ENCODE measurements at places on chromosomes 3 and 15. TPM values are rescaled to one million over a fixed set of nuclear protein-coding genes. Genes with fewer than 3 reads are reported as not detected.

Gene KNL1
- 65.4 TPM for total RNA-seq

Gene OGG1
- 37.7 TPM for total RNA-seq

Gene POPDC2
- total RNA-seq, result 4.8 TPM

Gene PPP1R14D
- not detected for total RNA-seq

Gene CCR2
- total RNA-seq, result 70.9 TPM

Gene IL17RC
- total RNA-seq, result 0.55 TPM

Gene SNTN
- total RNA-seq, result not detected

Gene TMCC1
- total RNA-seq, result 15.9 TPM

Gene RAD18
- 40.2 TPM for total RNA-seq

Gene LDHAL6B
- total RNA-seq, result not detected

Gene PPP2R3A
- 0.05 TPM for total RNA-seq

GRCh38 chr15:91782221-91782620 lies 71.3 kb upstream of the SLCO3A1 start:
- no peak for DNase-seq

DNA sequence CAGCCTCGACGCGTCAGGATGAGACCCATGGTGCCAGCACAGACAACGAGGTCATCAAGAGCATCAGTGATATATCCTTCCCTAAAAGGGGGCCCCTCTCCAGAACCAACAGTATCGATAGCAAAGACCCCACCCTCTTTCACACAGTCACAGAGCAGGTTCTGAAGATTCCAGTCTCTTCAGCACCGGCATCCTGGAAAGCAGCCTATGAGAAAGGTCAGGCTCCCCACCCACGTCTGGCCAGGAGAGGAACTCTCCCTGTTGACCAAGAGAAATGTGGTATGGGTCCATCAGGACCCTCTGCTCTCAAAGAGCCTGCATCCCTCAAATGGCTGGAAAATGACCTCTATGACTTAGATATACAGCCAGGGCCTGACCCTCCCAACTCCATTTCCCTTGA lies 11.6 kb downstream of the ANKRD34C start:
- no peak for DNase-seq

DNA sequence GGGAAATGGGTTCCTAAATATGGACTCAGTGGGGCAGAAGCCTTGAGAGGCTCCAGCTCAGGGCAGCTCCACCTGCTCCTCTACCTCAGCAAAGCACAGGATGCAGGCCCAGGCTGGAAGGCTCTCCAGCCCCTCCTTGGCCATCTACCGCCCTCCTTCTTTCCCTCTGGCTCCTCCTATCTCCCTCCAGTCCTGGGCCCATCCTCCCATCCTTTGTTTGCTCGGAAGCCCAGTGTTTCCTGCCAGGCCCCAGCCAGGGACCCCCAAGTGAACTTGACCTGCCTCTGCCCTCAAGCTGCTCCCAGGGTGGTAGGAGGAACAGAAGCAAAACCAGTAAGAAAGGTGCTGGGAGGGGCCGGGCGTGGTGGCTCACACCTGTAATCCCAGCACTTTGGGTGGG lies 20.1 kb downstream of the MAPKAPK3 start:
- no peak for DNase-seq

- no peak for DNase-seq
Measured at GRCh38 chr3:78183906-78184599, 1144.2 kb downstream of the ROBO2 start.

DNA sequence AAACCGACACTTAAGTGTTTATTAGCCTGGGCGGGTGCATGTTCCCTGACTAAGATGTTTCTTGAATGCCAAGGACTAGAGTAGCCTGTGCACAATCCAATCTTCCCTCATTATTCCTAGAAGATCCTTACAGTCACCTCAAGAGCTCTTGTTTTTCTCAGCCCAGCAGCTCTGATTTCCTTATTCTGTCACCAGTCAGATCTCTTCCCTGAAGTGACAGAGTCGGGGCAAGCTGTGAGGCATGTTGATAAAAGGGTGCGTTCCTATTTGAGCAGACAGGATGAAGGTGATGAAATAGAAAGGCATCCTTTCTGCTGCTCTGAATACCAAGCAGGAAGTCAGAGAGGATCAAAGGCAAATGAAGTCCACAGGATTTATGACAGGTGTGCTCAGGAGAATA lies 125.6 kb upstream of the MCTP2 start:
- no peak for DNase-seq

- DNase-seq, result no peak
Measured at GRCh38 chr3:111151438-111151837, 79.8 kb downstream of the NECTIN3 start.

- no peak for DNase-seq
Measured at GRCh38 chr15:67186688-67187087, 67.8 kb downstream of the AAGAB start.

- DNase-seq, result no peak
Measured at GRCh38 chr3:46212101-46212500, 4.0 kb upstream of the CCR1 start.

- DNase-seq, result no peak
Measured at GRCh38 chr3:72727172-72727571, 121.1 kb downstream of the SHQ1 start.

GRCh38 chr3:11060500-11061251 lies 68.1 kb downstream of the SLC6A1 start:
- peak; percentile 56 for DNase-seq

DNA sequence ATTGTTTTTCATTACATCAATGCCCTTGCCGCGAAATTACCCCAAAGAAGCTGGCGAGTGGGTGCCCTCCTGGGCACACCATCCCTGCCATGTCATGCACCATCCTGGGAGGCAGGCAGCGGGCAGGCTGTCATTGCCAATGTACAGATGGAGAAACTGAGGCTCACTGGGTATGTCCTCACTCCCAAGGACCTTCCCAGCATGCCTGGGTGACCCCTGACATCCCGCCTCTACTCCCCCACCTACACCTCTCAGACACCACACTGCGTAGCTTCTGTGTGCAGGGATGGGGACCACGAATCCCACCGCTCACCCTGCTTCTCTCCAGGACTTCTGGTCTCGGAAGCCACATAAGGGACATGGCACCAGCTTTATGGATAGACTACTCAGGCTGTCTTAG lies 41.0 kb upstream of the SLC41A3 start:
- no peak for DNase-seq

DNA sequence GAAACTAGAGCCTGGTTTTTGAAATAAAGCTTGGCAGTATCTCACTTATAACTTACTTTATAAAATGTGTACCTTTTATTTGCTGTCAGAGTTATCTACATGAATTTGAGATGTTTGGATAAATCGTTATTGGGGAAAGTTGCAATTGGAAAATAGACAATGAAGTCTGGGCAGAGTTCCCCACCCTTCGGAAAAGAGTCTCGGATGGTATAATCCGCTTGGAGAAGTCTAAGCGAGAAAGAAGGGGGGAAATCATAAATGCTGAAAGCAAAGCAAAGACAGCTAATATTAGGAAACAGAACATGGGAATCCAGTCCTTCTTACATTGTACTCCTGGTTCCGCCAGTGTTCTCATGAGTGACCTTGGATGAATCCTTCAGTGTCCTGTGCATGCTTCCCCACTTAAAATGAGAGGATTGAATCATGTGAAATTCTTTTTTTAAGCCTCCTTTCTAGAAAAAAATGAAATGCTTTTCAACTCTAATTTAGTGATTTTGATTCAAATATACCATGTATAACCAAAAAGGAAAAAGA lies 162.4 kb downstream of the ATG7 start:
- no peak for DNase-seq

DNA sequence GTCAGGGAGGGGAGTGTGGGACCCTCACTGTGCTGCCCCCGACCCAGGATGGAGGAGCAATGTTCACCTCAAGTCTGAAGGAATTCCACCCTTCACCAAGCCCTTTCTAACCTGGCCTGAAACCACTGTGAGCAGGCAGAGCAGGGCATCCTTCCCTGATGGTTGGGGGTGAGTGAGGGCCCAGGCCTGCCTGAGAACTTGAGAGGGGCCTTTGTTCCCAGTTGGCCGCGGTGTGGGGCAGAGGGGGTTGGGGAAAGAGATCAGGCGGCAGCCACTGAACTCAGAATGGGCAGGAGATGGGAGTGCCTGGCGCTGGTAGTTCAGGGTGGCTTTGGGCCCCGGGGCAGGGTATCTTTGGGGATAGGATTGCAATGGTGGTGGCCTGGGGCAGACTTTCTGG lies 103.5 kb upstream of the RPL32 start:
- no peak for DNase-seq

DNA sequence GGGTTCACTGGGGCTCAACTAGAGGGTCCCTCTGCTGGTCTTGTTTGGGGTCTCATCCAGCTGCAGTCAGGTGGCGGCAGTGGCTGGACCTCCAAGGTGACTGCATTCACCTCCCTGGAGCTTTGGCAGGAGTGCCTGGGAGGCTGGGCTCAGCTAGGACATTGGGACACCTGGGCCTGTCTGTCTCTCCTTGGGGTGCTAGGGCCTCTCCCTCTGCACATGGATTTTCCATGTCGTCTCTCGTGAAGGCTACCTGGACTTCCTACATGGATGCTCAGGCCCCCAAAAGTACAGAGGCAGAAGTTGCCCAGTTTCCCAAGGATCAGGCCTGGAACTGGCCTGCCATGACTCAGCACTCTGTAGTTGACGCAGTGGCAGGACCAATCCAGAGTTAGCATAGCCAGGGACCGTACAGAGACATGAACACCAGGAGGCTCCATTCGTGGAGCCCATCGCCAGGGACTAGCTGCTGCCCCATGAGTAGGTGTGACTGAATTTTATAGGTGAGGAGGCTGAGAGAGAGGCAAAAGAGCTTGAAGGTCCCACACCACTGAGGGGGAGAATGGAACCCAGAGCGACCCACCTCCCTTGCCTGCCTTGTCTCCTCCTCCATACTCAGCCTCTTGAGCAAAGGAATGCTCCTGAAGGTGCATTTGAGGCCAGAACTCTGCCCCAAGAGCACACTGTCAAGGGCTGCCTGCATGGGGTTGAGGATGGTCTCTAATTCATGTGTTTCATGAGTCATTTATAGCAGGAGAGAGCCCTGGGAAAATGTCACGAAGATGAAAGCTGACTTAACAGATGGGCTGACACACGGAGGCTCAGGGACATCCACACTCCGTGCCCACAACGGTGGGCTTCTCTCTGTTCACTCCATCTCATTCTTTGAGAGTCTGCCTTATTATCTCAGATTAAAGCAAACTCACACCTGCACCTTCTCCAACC lies 13.0 kb upstream of the ALDH1A3 start:
- no peak for DNase-seq

DNA sequence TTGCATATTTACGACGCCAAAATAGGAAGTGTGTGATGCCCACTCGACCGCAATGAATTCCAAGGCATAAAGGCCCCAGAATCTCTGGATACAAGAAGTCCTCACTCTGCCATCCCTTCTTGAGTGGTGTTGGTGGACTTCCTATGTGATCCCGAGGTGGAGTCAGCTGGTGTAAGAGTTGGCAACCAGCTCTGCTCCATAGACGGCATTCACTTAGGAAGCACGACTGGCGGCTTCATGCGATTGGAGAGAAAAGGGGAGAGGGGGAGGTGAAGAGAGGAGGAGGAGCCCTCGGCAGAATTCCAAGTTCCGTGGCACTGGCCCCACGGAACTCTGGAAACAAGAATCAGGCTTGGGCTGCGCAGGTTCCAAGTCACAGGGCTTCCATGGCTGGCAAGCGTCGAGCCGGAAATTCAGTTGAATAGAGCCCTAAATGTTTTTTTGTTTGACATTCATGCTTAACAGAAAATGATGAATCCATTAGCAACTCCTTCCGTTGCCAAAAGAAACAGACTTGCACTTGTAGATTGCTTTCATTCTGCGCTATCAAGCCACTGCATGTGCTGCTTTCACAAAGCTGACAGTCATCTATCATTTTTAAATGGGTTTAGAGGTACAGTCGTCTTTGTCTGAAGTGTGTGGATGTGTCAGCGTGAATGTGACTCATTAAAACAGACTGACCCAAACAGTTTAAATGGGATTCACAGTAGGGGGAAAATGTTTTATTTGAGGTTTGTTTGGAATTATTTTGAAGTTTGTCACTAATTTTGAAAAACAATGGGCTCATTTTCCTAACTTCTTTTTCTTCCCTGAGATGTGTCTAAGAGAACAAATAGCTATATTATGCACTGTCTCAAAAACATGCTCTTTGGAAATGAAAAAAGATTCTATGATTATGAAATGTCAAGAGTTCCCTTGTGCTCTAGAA lies 428.3 kb upstream of the ATP11B start:
- no peak for DNase-seq

- no peak for DNase-seq
Measured at GRCh38 chr3:75262661-75263060, 401.5 kb upstream of the FRG2C start.

DNA sequence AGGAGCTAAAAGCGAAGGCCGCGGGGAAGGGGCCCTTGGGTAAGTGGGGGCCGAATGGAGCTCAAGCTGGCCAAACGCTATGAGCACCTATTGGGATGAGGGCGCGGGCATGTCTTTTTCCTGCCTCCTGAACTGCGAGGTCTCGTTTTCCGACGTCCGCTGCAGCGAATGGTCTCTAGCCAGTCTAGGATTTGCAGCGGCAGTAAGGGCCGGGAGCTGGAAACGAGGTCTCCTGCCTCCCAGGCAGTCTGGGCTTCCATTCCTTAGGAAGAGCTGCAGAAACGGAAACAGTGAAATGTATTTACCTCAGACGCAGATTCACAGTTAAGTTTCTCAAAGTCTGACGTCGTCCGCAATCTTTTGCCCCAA lies 517 bp downstream of the TMA7 start:
- DNase-seq, result peak; percentile 40

GRCh38 chr3:129618901-129619671 lies 12.6 kb upstream of the PLXND1 start:
- no peak for DNase-seq

GRCh38 chr3:133905376-133905775 lies 9.7 kb upstream of the RAB6B start:
- peak; percentile 9 for DNase-seq

- DNase-seq, result no peak
Measured at GRCh38 chr15:50017522-50017921, 101.5 kb downstream of the ATP8B4 start.

DNA sequence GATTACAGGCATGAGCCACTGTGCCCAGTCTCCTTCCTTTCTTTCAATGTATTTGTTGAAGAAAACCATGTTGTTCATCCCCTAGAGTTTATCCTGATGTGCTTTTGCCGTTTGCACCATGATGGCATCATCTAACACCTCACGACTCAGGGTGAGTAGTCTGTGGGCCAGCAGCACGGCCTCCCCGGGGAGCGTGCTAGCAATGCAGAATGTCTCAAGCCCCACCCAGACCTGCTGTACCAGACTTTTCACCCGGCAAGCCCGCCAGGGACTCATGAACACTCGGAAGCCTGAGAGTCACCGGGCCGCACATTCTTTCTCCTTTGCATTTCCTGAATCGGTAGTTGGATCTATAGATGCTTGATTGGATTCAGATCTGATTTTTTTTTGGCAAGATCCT lies 64.6 kb downstream of the RPN1 start:
- DNase-seq, result no peak

GRCh38 chr3:56955492-56956111 lies 104.9 kb upstream of the SPATA12 start:
- DNase-seq, result no peak

DNA sequence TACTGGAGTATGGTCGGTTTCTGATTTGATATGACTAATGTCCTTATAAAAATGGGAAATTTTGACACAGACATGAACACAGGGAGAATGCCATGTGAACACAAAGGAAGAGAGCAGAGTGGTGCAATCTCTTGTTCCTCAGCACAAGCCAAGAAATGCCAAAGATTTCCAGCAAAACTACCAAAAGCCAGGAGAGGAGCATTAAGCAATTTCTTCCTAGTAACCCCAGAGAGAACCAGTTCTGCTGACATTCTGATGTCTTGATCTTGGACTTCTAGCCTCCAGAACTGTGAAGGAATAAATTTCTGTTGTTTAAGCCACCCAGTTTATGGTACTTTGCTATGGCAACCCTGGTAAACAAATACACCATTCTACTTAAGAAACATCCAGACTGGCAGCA lies 227.8 kb upstream of the MRPL3 start:
- DNase-seq, result no peak

GRCh38 chr3:71421820-71422566 lies 161.5 kb downstream of the FOXP1 start:
- peak; percentile 66 for DNase-seq
